ENCODE measurements at places on chromosomes 3 and 15.

DNA sequence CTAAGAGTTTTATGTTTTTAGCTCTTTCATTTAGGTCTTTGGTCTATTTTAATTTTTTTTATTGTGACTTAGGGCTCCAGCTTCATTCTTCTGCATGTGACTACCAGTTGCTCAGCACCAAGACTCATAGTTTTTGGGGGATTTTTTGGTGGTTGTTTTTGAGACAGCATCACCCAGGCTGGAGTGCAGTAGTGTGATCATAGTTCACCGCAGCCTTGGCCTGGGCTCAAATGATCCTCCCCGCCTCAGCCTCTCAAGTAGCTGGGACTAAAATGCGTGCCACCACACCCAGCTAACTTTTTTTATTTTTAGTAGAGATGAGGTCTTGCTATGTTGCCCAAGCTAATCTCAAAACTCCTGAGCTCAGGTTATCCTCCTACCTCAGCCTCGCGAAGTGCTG lies 19.4 kb downstream of the CDV3 start:
- DNase-seq, result no peak

DNA sequence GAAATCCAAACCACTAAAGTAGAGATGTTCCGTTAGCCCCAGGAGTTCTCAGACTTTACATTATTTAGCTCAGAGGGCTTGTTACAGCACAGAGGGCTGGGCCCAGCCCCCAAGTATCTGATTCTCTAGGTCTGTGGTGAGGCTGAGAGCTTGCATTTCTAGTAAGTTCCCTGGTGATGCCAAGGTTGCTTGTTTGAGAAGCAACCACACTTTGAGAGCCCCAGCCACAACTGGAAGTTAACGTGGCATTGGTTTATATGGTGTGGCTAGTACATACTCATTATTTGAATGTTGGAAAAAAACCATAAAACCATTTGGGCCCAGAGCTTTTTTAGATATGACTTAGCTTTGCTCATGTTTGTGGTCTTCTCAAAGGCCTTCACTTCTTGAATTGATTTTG lies 35.9 kb downstream of the PRR23E start:
- no peak for DNase-seq

GRCh38 chr3:170524073-170524472 lies 61.8 kb downstream of the SLC7A14 start:
- DNase-seq, result no peak

- DNase-seq, result no peak
These were observed 340.5 kb upstream of the NECTIN3 start for GRCh38 chr3:110731148-110731547.

GRCh38 chr3:4977001-4977852 lies 2.0 kb upstream of the BHLHE40 start:
- DNase-seq, result peak; percentile 24

DNA sequence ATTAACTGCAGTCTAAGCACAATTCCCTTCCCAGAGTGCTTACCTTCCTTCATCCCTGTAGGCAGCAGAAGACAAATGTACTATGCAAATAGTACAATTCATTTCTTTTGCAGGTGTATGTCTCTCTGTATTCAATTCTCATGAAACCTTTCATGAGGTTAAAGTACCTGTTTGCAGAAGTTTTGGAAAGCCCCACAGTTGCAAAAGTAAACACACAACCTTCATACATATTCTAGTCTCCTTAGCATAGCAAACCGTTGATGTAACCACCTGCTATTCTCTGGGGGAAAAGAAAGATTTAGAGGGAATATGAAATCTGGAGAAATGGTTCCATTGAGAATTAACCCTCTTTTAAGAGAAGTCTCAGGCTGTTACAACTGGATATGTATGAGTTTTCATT lies 200.3 kb upstream of the SUCLG2 start:
- DNase-seq, result no peak

DNA sequence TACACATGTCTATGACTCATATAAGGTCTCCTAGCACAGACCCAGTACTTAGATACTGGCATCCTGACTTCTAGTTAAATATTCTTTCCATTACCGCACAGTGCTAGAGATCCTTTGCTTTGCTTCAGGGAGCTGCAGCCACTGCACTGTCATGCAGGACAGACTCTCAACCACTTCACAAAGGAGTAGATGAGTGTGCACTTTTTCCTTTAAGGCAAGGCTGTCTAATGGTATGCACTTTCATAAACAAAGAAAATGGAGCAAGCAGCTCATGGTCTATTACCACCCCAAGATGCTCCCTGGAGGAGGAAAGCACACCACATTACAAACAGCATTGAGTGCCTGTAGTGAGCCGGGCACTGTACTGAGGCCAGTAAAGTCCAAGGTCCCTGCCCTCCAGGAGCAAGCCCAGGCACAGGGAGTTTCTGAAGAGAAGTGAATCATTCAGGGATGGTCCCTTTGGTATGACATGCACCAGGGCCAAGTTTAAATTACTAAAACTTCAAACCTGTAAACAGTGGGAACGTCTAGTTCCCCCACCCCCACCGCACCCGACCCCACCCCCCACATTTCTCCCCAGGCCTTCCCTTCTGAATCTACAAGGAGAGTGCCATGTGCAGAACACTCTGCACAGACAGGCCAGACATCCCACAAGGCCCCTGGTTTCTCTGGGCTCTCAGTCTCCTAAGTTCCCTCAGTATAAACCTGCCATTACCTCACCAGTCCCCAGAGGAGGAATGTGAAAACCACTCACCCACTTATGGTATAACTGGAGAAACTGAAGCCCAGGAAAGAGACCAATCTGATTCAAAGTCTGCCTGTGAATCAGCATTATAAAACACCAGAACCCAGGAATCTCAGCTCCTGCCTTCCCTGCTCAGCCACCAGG lies 107.8 kb upstream of the BCL6 start:
- DNase-seq, result no peak

DNA sequence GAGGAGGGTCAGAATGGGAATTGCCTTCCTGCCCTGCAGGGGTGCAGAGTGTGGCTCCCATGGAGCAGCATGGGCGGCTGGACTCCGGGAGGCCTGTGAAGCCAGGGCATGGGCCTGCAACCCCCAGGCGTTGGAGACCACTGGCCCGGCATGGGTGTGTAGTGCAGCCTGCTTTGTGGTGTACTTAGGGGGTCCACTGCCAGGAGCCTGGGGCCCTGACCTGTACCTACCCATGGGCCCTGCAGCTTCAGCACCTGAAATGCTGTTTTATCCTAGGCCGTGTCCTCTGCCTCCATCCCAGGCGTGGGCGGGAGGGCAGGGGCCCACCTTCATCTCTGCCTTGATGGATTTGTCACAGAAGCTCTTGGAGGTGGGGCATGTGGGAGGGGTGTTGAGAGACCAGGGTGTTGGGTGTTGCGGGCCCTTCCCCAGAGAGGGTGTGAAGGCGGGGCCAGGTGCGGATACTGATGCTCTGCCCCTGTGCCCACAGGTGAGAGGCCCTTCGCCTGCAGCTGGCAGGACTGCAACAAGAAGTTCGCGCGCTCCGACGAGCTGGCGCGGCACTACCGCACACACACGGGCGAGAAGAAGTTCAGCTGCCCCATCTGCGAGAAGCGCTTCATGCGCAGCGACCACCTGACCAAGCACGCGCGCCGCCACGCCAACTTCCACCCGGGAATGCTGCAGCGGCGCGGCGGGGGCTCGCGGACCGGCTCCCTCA lies 45.0 kb downstream of the KLF13 start:
- DNase-seq, result no peak

DNA sequence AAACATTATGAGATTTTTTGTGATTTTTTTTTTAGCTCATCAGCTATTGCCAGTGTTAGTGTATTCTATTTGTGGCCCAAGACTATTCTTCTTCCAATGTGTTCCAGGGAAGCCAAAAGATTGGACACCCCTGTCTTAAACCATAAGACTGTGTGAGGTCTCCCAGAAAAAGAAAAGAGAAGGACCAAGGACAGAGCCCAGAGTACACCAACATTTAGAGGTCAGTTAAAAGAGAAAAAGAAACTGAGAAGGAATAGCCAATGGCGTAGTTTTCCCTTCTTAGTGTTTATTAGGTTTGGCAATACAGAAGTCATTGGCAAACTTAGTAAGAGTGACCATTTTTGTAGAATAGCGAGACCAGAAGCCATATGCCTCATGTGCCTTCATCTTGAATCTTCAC lies 36.1 kb upstream of the SLC25A36 start:
- DNase-seq, result no peak
